Vein endothelial cell (primary cell): ENCODE measurements at places on chromosomes 7 and 10. TPM values are rescaled to one million over a fixed set of nuclear protein-coding genes. Genes with fewer than 3 reads are reported as not detected.

Gene TFEC
- total RNA-seq: 22.2 and 38.5 TPM in 2 replicates

Gene NCF1
- not detected in 2 replicates for total RNA-seq

Gene PAXIP1
- 8.8 and 10.6 TPM in 2 replicates for total RNA-seq

Gene VSTM2A
- total RNA-seq: not detected in 2 replicates

Gene EIF5AL1
- 1.3 TPM in 2 replicates for total RNA-seq

Gene ALKBH4
- total RNA-seq: 13.1 and 17.3 TPM in 2 replicates

Gene TAS2R16
- total RNA-seq: not detected in 2 replicates

Gene FAM25A
- not detected in 2 replicates for total RNA-seq

Gene PRKG1
- 1.2 and 2.0 TPM in 2 replicates for total RNA-seq

Gene MNX1
- total RNA-seq: not detected in 2 replicates

Gene PIP
- total RNA-seq: not detected in 2 replicates

Gene ASB15
- total RNA-seq: not detected in 2 replicates

Gene MET
- total RNA-seq: 103 and 106 TPM in 2 replicates

Gene ZP3
- 4.2 and 6.5 TPM in 2 replicates for total RNA-seq

Gene SERPINE1
- total RNA-seq: 2,259 and 4,238 TPM in 2 replicates

Gene HIPK2
- total RNA-seq: 25.2 and 26.5 TPM in 2 replicates

Gene RPEL1
- total RNA-seq: 0.33 TPM in 1 of 2 replicates, not detected in the other

Gene HOXA4
- 1.4 and 1.6 TPM in 2 replicates for total RNA-seq

Gene CTAGE8
- under 0.01 TPM in 1 of 2 replicates, not detected in the other for total RNA-seq

Gene ABCC2
- total RNA-seq: 0.65 and 0.86 TPM in 2 replicates

Gene STAMBPL1
- 1.2 and 4.6 TPM in 2 replicates for total RNA-seq

Gene ZCCHC24
- total RNA-seq: 6.6 and 8.2 TPM in 2 replicates

Gene FGFBP3
- 0.29 and 0.65 TPM in 2 replicates for total RNA-seq

Gene EPDR1
- total RNA-seq: 1.3 and 3.2 TPM in 2 replicates

Gene HHEX
- total RNA-seq: 65.0 and 71.9 TPM in 2 replicates

Gene CCNY
- total RNA-seq: 88.5 and 98.0 TPM in 2 replicates

Gene MMRN2
- 262 and 371 TPM in 2 replicates for total RNA-seq

Gene PAX4
- total RNA-seq: not detected in 2 replicates
